ENCODE measurements at places on chromosomes 16 and 17.

DNA sequence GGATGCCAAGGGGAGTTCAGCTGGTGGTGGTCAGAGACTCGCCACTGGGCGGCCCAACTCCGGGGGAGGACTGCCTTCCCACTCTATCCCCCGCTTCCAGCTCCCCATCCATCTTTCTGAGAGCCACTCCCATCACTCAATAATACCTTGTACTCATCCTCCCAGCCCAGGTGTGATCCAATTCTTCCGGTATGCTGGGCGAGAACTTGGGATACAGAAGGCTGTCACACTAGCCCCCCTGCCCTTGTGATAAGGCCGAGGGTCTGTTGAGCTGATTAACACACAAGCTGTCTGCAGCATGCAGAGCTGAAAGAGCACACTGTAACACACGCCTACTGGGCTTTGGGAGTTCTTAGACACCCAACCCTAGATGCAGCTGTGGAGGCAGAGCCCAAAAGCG lies 460.4 kb upstream of the EEF2KMT start:
- no peak overlapping the region for H3K4me3 ChIP-seq
- H3K36me3 ChIP-seq = no peaks in the 10 kb centered on the region
- no peaks in the 10 kb centered on the region for H3K4me1 ChIP-seq
- no peaks in the 10 kb centered on the region for H3K27me3 ChIP-seq
- DNase-seq = no peak

DNA sequence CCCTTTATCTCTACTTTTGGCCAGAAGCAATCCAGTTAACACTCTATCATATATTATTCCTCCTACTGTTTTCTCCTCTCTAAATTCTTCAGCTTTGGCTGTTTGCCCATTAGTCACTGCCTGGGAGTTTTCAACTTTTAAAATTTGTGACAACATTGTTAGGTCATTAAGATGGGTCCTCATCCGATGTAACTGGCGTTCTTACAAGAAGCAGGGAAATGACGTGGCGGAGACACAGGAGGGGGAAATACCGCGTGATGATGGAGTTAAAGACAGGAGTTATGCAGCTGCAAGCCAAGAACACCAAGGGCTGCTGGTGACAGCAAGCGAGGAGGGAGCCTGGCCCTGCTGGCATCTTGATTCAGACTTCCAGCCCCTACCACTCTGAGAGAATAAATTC lies 34.8 kb upstream of the CPHXL start:
- H3K27ac ChIP-seq = no peak overlapping the region
- DNase-seq = no peak
- no peak overlapping the region for H3K4me3 ChIP-seq
- no peaks in the 10 kb centered on the region for H3K36me3 ChIP-seq
- peaks cover 7% of the 10 kb centered on the region for H3K27me3 ChIP-seq

- H3K27me3 ChIP-seq = no peaks in the 10 kb centered on the region
- DNase-seq = no peak
- H3K36me3 ChIP-seq = no peaks in the 10 kb centered on the region
- no peak overlapping the region for H3K27ac ChIP-seq
These were observed 147.8 kb upstream of the CA10 start for GRCh38 chr17:52306314-52306713.

DNA sequence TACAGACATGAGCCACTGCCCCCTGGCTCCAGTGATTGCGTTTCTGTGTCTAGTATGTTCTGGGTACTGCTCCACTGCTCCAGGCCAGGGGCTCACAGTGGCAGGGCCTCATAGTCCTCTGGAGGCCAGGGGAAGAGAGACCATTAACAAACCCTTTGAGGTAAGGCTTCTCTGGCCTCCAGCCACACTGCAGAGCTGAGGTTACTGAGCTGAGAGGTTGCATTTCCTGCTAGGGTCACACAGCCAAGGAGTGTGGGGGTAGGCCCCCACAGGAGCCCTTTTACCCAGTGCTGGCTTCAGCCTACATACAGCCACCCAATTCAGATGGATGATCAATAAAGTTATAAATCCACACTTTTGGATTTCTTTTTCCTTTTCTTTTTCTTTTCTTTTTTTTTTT lies 50.4 kb upstream of the DLX4 start:
- no peaks in the 10 kb centered on the region for H3K36me3 ChIP-seq
- no peaks in the 10 kb centered on the region for H3K4me1 ChIP-seq

- no peak for DNase-seq
- H3K36me3 ChIP-seq = peaks cover 98% of the 10 kb centered on the region
- peaks cover 3% of the 10 kb centered on the region for H3K4me1 ChIP-seq
- H3K27ac ChIP-seq = no peak overlapping the region
These were observed 14.3 kb downstream of the KPNB1 start for GRCh38 chr17:47663912-47664623.

DNA sequence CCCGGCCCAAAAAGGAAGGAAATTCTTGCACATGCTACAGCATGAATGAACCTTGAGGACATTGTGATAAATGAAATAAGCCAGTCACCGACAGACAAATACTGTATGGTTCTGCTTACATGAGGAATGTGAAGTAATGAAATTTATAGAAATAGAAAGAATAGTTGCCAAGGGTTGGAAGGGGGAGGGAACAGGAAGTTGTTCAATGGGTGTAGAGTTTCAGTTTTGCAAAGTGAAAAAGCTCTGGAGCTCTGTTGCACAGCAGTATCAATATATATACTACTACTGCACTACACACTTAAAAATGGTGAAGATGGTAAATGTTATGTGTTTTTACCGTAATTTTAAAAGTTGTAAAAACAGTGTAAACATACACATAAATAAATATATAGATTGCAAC lies 43.7 kb downstream of the PKD1L3 start:
- no peaks in the 10 kb centered on the region for H3K36me3 ChIP-seq
- no peak overlapping the region for H3K27ac ChIP-seq
- H3K27me3 ChIP-seq = no peaks in the 10 kb centered on the region
- H3K4me1 ChIP-seq = no peaks in the 10 kb centered on the region

GRCh38 chr17:74466828-74467184 lies 372 bp downstream of the CD300A start:
- H3K27me3 ChIP-seq = no peaks in the 10 kb centered on the region
- no peak overlapping the region for H3K4me3 ChIP-seq
- H3K27ac ChIP-seq = no peak overlapping the region
- no peaks in the 10 kb centered on the region for H3K36me3 ChIP-seq
- H3K4me1 ChIP-seq = no peaks in the 10 kb centered on the region
- DNase-seq = no peak

GRCh38 chr17:74816905-74817620 lies 40.9 kb upstream of the NAT9 start:
- H3K4me1 ChIP-seq = no peaks in the 10 kb centered on the region
- H3K27ac ChIP-seq = no peak overlapping the region
- no peak for DNase-seq
- no peaks in the 10 kb centered on the region for H3K27me3 ChIP-seq
- H3K4me3 ChIP-seq = no peak overlapping the region

- H3K4me3 ChIP-seq = no peak overlapping the region
- no peak for DNase-seq
- H3K27me3 ChIP-seq = no peaks in the 10 kb centered on the region
- H3K4me1 ChIP-seq = no peaks in the 10 kb centered on the region
- no peak overlapping the region for H3K27ac ChIP-seq
These were observed 22.5 kb downstream of the KCTD19 start for GRCh38 chr16:67304020-67304419.

GRCh38 chr17:56481659-56482058 lies 111.8 kb upstream of the NOG start:
- H3K27ac ChIP-seq = no peak overlapping the region
- no peak overlapping the region for H3K4me3 ChIP-seq
- no peaks in the 10 kb centered on the region for H3K27me3 ChIP-seq
- no peaks in the 10 kb centered on the region for H3K36me3 ChIP-seq

- no peak overlapping the region for H3K4me3 ChIP-seq
- no peak overlapping the region for H3K27ac ChIP-seq
- H3K36me3 ChIP-seq = no peaks in the 10 kb centered on the region
- no peaks in the 10 kb centered on the region for H3K27me3 ChIP-seq
- DNase-seq = no peak
- H3K4me1 ChIP-seq = no peaks in the 10 kb centered on the region
These were observed 350.4 kb downstream of the C16orf95 start for GRCh38 chr16:86966777-86967176.

GRCh38 chr17:22171631-22172030 lies 479.3 kb downstream of the KCNJ18 start:
- no peak overlapping the region for H3K27ac ChIP-seq
- no peak for DNase-seq
- H3K27me3 ChIP-seq = no peaks in the 10 kb centered on the region
- H3K4me3 ChIP-seq = no peak overlapping the region
- no peaks in the 10 kb centered on the region for H3K36me3 ChIP-seq

- no peak overlapping the region for H3K27ac ChIP-seq
- DNase-seq = no peak
- no peak overlapping the region for H3K4me3 ChIP-seq
- no peaks in the 10 kb centered on the region for H3K4me1 ChIP-seq
- no peaks in the 10 kb centered on the region for H3K27me3 ChIP-seq
- H3K36me3 ChIP-seq = no peaks in the 10 kb centered on the region
These were observed 9.5 kb upstream of the LGALS9 start for GRCh38 chr17:27621536-27621935.

- no peak overlapping the region for H3K27ac ChIP-seq
- no peaks in the 10 kb centered on the region for H3K36me3 ChIP-seq
- H3K27me3 ChIP-seq = no peaks in the 10 kb centered on the region
- H3K4me3 ChIP-seq = no peak overlapping the region
- DNase-seq = peak; percentile 24
These were observed 5.5 kb upstream of the TMEM92 start for GRCh38 chr17:50268743-50269275.

GRCh38 chr17:11950771-11951519 lies 46.3 kb downstream of the ZNF18 start:
- H3K27ac ChIP-seq = no peak overlapping the region
- H3K36me3 ChIP-seq = no peaks in the 10 kb centered on the region
- H3K4me3 ChIP-seq = no peak overlapping the region
- DNase-seq = no peak
- H3K27me3 ChIP-seq = no peaks in the 10 kb centered on the region

GRCh38 chr16:64478252-64478906 lies 643.5 kb downstream of the CDH11 start:
- H3K27ac ChIP-seq = no peak overlapping the region
- DNase-seq = no peak
- peaks cover 8% of the 10 kb centered on the region for H3K27me3 ChIP-seq
- no peaks in the 10 kb centered on the region for H3K36me3 ChIP-seq
- no peaks in the 10 kb centered on the region for H3K4me1 ChIP-seq

DNA sequence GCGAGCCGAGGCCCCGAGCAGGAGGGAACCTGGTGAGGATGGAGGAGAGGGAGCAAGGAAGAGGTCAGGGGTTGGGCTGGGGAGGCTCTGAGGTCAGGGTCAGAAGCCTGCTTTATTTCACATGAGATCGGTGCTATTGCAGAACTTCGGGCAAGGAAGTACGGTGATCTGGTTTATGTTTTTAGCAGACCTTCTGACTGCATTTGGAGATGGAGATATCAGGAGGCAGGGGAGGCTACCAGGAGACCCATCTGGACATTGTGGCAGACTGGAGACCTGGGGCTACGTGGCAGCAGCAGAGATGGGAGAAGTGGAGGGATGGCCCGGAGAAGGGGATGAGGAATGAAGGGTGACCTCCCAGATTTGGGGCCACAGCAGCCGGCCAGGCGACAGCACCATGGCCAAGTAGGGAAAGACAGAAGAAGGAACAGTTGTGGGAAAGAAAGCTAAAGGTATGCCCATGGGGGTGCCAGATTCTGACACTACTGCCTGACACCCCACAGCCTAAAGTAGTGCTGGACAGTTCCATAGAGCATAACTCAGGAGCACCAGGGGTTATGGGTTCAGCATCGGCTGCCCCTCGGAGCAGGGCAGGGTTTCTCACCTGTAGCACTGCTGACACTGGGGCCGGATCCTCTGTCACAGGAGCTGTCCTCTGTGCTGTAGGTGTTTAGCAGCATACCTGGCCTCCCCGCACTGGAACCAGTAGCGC lies 7.4 kb downstream of the CACNG4 start:
- no peaks in the 10 kb centered on the region for H3K27me3 ChIP-seq
- no peaks in the 10 kb centered on the region for H3K36me3 ChIP-seq
- no peak overlapping the region for H3K4me3 ChIP-seq
- DNase-seq = no peak
- H3K27ac ChIP-seq = no peak overlapping the region

- no peaks in the 10 kb centered on the region for H3K36me3 ChIP-seq
- no peak for DNase-seq
- H3K4me3 ChIP-seq = no peak overlapping the region
- no peaks in the 10 kb centered on the region for H3K27me3 ChIP-seq
- H3K4me1 ChIP-seq = peaks cover 26% of the 10 kb centered on the region
These were observed 73.0 kb downstream of the MARCHF10 start for GRCh38 chr17:62735044-62735651.

GRCh38 chr17:31394544-31394943 lies 3.1 kb downstream of the RAB11FIP4 start:
- no peak overlapping the region for H3K4me3 ChIP-seq
- no peaks in the 10 kb centered on the region for H3K36me3 ChIP-seq
- DNase-seq = no peak
- H3K27me3 ChIP-seq = peaks cover 26% of the 10 kb centered on the region
- H3K27ac ChIP-seq = no peak overlapping the region

DNA sequence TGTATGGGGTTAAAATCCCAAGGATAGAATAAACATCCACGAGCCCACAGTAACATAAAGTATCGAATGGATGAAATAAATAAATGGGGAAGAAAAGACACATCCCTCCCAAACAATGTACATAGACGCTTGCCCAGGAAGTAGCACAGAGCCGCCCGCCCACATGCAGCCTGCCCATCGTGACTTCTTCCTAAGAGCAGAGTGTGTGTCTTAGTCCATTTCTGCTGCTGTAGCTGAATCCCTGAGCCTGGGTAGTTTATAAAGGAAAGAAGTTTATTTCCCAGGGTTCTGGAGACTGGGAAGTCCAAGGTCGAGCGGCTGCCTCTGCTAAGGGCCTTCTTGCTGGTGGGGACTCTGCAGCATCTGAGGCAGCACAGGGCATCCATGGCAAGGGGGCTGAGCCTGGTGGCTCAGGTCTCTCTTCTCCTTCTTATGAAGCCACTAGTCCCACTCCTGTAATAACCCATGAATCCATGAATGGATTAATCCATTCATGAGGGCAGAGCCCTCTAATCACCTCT lies 39.4 kb upstream of the ZNF469 start:
- no peak overlapping the region for H3K4me3 ChIP-seq
- H3K27ac ChIP-seq = no peak overlapping the region
- no peaks in the 10 kb centered on the region for H3K36me3 ChIP-seq
- no peak for DNase-seq
- H3K4me1 ChIP-seq = no peaks in the 10 kb centered on the region
- H3K27me3 ChIP-seq = no peaks in the 10 kb centered on the region

DNA sequence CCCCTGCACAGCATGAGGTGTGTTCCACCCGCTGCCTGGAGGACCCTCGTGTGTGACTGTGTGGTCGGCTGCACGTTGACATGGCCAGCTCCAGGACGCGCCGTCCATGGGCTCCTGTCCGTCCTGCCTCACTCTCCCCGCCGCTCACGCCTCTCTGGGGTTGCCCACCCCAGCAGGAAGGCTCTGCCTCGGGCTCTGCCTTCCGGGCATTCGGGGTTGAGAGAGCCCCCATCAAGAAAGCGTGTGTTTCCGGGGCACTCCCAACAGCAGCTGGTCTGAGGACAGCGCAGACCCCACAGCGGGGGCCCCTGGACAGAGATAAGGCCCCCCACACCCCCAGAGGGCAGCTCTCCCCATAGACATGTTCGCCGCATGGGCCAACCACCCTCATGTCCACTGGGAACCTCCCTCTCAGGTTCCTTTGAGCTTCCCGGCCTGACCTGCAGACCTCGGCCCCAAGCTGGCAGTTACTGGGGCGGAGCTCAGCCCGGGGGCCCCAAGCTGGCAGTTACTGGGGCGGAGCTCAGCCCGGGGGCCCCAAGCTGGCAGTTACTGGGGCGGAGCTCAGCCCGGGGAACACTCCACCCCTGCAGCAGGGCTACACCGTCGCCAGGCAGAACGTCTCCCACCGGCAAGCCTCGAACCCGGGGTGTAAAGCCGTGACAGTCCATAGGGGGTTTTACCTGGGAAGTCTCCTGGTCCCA lies 8.4 kb upstream of the PIEZO1 start:
- no peaks in the 10 kb centered on the region for H3K36me3 ChIP-seq
- no peaks in the 10 kb centered on the region for H3K4me1 ChIP-seq
- H3K27me3 ChIP-seq = peaks cover 4% of the 10 kb centered on the region
